ENCODE measurements at places on chromosomes 5 and 9.

- no peaks in the 10 kb centered on the region for H3K4me1 ChIP-seq
- DNase-seq = no peak
- H3K27ac ChIP-seq = no peak overlapping the region
- no peaks in the 10 kb centered on the region for H3K27me3 ChIP-seq
- H3K4me3 ChIP-seq = no peak overlapping the region
- no peaks in the 10 kb centered on the region for H3K36me3 ChIP-seq
These were observed 214.6 kb downstream of the GABRG2 start for GRCh38 chr5:162282191-162282590.

DNA sequence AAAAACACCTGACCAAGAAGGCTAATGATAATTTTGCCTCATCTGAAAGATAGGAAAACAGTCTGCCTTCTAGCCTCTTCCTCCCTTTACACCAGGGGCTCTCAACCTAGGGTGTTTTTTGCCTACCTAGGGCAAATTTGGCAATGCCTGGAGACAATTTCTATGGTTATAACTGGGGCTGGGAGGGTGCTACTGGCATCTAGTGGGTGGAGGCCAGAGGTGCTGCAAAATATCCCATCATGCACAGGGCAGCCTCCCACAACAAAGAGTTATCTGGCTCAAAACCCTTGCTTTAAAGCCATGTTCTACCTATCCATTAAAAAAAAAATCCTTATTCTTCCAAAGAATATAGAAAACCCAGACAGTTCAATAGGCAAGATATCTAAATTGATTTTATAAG, 45.0 kb upstream of the NR3C1 start:
- H3K4me3 ChIP-seq = no peak overlapping the region
- H3K4me1 ChIP-seq = no peaks in the 10 kb centered on the region
- H3K36me3 ChIP-seq = no peaks in the 10 kb centered on the region
- DNase-seq = no peak
- no peak overlapping the region for H3K27ac ChIP-seq
- no peaks in the 10 kb centered on the region for H3K27me3 ChIP-seq

GRCh38 chr9:84698323-84698722, 28.8 kb downstream of the NTRK2 start:
- H3K4me1 ChIP-seq = no peaks in the 10 kb centered on the region
- no peak overlapping the region for H3K4me3 ChIP-seq
- H3K27ac ChIP-seq = no peak overlapping the region
- no peaks in the 10 kb centered on the region for H3K36me3 ChIP-seq
- DNase-seq = no peak

DNA sequence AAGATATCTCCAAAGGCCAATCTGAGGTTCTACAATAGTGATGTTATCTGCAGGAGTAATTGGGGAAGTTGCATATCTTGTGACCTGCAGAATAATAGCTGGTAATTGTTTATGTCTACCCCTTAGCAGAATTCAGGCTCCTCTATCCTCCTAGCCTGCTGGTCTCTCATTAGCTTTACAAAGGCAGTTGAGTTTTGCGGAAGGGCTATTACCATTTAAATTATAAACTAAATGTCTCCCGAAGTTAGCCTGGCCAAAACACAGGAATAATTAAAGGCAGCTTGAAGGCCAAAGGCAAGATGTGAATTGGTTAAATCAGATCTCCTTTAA, 168.7 kb downstream of the TTC39B start:
- H3K27me3 ChIP-seq = no peaks in the 10 kb centered on the region
- no peaks in the 10 kb centered on the region for H3K4me1 ChIP-seq
- H3K4me3 ChIP-seq = no peak overlapping the region

GRCh38 chr9:121857928-121858327, 206.5 kb downstream of the DAB2IP start:
- H3K27me3 ChIP-seq = no peaks in the 10 kb centered on the region
- peaks cover 13% of the 10 kb centered on the region for H3K4me1 ChIP-seq
- H3K27ac ChIP-seq = no peak overlapping the region
- H3K36me3 ChIP-seq = no peaks in the 10 kb centered on the region
- DNase-seq = no peak

DNA sequence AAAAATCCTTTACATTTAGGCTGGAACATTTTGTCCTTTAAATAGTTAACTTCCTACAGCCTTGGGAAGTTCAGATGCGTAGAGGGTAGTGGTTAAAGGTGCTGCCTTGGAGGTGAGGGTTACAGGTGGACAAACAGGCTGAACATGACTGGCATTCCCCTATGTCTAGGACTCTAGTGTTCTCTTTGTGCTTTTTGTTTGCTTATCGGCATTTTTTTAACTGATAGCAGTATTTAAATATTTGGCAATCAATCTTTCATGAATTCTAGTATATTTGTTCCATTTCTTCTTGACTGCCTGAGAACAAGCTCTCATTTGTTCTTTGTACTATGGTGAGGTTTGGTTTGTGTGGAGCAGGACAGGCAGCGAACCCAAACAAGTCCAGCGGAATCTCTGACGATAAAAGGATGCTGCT, 307.6 kb downstream of the CTNND2 start:
- no peak for DNase-seq
- no peaks in the 10 kb centered on the region for H3K27me3 ChIP-seq
- H3K4me3 ChIP-seq = no peak overlapping the region
- no peaks in the 10 kb centered on the region for H3K4me1 ChIP-seq
- H3K27ac ChIP-seq = no peak overlapping the region
- H3K36me3 ChIP-seq = no peaks in the 10 kb centered on the region

DNA sequence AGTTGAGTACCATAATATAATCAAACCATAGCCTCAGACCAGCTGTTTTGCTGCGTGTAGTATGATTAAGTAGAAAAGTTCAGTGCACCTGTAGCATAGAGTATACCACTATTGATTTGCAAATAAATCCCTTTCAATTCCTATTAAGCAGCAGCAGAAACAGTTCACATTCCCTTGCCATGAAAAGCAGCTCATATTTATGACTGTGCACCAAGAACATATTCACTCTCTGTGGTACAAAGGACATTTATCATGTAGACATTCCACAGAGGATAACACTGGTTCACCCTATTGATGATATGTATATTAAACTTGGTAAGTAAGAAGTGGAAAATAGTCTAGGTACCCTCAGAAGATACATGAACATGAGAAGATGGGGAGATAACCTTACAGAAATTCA, 1689.1 kb upstream of the CDH6 start:
- DNase-seq = no peak
- no peaks in the 10 kb centered on the region for H3K4me1 ChIP-seq

- DNase-seq = no peak
- no peak overlapping the region for H3K27ac ChIP-seq
- no peaks in the 10 kb centered on the region for H3K27me3 ChIP-seq
- no peaks in the 10 kb centered on the region for H3K4me1 ChIP-seq
- no peak overlapping the region for H3K4me3 ChIP-seq
- no peaks in the 10 kb centered on the region for H3K36me3 ChIP-seq
These were observed 20.0 kb upstream of the SH3PXD2B start for GRCh38 chr5:172474293-172474692.

DNA sequence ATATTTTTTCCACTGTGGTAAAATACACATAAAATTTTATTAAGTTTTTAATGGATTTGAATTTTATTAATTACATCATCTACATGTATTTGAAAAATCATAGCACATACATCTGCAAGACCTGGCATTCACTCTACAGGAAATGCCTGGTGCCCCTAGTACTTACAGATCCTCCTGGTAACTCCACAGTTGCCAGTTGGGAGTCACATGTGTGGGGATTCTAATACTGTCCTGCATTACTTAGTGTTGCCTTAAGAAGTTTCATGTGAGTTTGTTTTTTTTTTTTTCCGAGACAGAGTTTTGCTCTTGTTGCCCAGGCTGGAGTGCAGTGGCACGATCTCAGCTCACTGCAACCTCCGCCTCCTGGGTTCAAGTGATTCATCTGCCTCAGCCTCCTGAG, 18.1 kb downstream of the KDM3B start:
- no peak for DNase-seq
- H3K27me3 ChIP-seq = no peaks in the 10 kb centered on the region
- peak overlapping the region; percentile 34 for H3K27ac ChIP-seq

GRCh38 chr9:80146466-80146865, 574.7 kb downstream of the TLE4 start:
- no peaks in the 10 kb centered on the region for H3K4me1 ChIP-seq
- DNase-seq = no peak
- no peaks in the 10 kb centered on the region for H3K36me3 ChIP-seq
- no peak overlapping the region for H3K27ac ChIP-seq
- H3K4me3 ChIP-seq = no peak overlapping the region
- no peaks in the 10 kb centered on the region for H3K27me3 ChIP-seq

Measured in upper lobe of right lung (tissue), 1 donor.